ENCODE measurements at places on chromosomes 3 and 15. TPM values are rescaled to one million over a fixed set of nuclear protein-coding genes. Genes with fewer than 3 reads are reported as not detected.

GRCh38 chr3:105360003-105360402, 6.7 kb upstream of the ALCAM start:
- DNase-seq: no peak

MED12L gene
- 1.1 TPM for total RNA-seq

DNA sequence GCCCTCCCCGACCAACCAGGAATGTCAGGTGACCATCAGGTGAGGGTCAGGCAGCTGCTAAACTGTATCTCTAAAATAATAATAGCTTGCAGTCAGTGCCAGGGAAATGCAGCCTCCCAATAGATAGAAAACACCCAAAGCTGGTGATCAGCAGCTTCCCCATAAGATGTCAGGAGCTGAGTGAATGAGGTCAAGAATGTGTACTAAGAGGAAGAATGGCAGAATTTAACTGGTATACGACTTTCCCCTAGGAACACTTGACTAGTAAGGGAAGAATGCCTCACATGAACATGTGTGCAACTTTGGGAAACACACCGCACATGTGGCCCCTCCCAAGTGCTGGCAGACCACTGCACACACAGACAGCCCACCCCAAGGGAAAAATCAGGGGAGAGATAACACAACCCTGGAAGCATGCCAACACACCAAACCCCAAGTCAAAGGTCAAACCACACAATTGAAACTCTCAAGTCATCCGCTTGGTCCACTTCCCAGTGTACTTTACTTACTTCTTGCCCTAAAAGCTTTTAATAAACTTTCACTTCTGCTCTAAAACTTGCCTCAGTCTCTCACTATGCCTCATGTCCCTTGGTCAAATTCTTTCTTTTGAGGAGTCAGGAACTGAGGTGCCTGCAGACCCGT, 806.5 kb downstream of the OTOL1 start:
- DNase-seq: no peak

TRAT1 gene
- total RNA-seq: 1.3 TPM

All from aorta (tissue), 5 donors.